ENCODE measurements at places on chromosomes 3 and 15. TPM values are rescaled to one million over a fixed set of nuclear protein-coding genes. Genes with fewer than 3 reads are reported as not detected.

The SI gene
- not detected for total RNA-seq

The TGM5 gene
- total RNA-seq: not detected

The A4GNT gene
- not detected for total RNA-seq

The TBL1XR1 gene
- total RNA-seq: 146 TPM

The FGF12 gene
- total RNA-seq: not detected

The IL12A gene
- 5.6 TPM for total RNA-seq

The MAGEF1 gene
- total RNA-seq: 5.2 TPM

The CMTM8 gene
- 6.0 TPM for total RNA-seq

The BFSP2 gene
- 6.6 TPM for total RNA-seq

The CASR gene
- total RNA-seq: not detected

The SAMD7 gene
- total RNA-seq: not detected

The SERINC4 gene
- total RNA-seq: not detected

The SLC15A2 gene
- total RNA-seq: 1.8 TPM

The NPAP1 gene
- total RNA-seq: not detected

GRCh38 chr15:26179906-26180305 is 316.8 kb upstream of the ATP10A start:
- no peak for DNase-seq

GRCh38 chr3:101167376-101167775 is 153.0 kb downstream of the IMPG2 start:
- no peak for DNase-seq

- DNase-seq: no peak
Observed at GRCh38 chr3:152196782-152197181, 71.9 kb upstream of the MBNL1 start.

DNA sequence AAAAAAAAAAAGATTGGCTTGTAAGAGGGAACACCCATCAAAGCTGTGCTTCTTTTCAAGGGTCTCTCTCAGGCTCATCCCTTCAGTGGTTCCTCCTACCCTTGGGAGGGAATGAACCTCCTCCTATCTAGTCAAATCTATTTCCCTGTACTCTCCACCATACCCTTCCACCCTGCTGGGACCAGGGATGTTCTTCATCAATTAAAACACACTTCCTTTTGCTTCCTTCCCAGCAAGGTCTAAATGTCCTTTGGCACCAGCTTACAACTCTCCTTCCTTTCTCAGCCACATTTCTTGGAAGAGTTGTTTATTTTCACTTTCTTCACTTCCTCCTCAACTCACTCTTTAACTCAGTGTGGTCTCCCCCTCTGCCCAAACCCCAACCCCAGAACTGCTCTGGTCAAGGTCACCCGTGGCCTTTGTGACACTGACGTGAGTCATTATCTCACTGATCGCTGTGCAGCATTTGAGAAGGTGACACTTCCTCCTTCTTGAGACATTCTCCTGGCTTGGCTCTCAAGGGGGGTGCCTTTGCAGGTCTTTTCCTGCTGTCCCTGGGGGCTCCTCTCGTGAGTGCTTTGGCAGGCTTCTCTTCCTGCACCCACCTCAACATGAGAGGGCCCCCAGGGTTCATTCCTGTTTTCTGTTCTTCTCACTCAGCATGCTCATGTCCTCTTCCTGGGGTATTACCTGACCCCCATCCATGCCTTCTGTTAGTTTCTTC is 210.5 kb upstream of the TLE3 start:
- DNase-seq: peak; percentile 11

GRCh38 chr3:194381460-194381875 is 11.9 kb upstream of the LRRC15 start:
- no peak for DNase-seq

DNA sequence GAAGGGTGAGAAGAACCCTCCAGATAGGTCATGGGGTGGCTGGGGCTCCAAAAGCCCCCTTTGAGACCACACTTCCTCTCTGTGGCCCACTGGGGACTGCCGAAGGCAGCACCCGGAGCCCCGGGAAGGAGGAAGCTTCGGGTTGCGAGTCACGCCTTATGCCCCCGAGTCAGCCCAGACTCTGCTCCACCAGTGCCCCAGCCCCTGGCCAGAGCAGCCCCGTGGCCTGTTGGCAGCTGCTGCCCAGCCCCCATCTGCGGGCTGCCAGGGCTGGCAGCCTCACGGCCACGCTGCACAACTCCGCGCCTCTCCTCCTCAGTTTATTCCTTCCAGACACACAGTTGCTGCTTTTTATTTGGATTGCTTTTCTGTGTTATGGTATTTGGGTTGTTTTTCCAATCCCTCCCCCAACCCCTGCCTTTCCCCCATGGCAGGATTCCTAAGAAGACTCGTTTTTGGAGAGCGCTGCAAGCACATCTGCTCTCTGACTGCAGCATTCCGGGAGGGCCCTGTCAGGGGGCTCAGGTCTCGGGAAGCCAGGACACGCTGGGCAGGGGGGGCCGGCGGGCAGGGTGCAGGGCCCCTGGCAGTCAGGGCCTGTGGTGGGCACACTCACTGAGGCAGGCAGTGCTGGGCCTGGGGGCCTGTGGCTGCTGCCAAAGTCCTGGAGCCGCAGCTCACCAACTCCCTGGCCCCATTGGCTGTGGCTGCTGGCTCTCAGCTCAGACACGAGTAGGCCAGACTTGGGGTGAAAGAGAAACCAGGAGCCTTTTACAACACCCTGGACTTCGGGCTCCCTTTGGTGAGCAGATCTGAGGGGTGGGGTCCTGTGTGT is 20.2 kb downstream of the MAGEF1 start:
- DNase-seq: no peak

- no peak for DNase-seq
Observed at GRCh38 chr15:38843051-38843501, 278.5 kb upstream of the RASGRP1 start.

- no peak for DNase-seq
Observed at GRCh38 chr3:45406772-45407171, 18.4 kb downstream of the LARS2 start.

- no peak for DNase-seq
Observed at GRCh38 chr15:58442122-58442521, 10.3 kb downstream of the LIPC start.

DNA sequence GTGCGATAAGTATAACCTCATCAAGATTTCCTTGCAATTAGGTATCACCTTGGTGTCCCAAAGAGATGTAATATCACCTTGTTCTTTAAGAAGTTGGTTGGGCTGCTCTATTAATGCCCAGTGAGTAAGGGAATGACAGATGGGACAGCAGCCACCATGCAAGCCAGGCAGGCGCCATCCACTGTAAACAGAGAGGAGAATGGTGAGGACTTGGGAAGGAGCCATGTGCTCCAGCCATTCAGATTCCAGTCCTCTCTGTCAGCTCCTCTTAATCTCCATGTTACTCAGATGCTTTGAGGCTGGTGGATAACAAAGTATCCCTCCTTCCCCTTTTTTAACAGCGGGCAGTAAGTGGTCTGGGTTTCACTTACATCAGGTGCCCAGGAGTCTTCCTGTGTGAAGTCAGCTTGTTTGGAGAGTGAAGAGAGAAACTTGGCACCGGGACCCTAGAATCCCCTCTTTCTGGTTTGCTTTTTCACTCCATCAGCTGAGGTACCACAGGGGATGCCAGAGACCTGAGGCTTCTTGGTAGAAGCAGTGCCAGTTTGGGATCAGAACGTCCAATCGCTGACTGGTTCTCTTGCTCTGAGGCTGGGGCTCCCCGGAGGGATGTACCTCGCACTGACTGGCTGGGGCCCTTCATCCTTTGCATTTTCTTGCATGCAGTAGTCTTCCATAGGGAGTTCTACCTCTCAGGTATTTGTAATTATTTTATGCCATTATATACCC is 29.5 kb downstream of the SLCO3A1 start:
- no peak for DNase-seq

- DNase-seq: no peak
Observed at GRCh38 chr3:144947895-144948294, 976.3 kb downstream of the DIPK2A start.

GRCh38 chr15:47754312-47754711 is 37.0 kb downstream of the SEMA6D start:
- DNase-seq: no peak

- no peak for DNase-seq
Observed at GRCh38 chr3:133896002-133896761, 500 bp upstream of the RAB6B start.

GRCh38 chr3:123409443-123410148 is 39.3 kb downstream of the ADCY5 start:
- DNase-seq: no peak

DNA sequence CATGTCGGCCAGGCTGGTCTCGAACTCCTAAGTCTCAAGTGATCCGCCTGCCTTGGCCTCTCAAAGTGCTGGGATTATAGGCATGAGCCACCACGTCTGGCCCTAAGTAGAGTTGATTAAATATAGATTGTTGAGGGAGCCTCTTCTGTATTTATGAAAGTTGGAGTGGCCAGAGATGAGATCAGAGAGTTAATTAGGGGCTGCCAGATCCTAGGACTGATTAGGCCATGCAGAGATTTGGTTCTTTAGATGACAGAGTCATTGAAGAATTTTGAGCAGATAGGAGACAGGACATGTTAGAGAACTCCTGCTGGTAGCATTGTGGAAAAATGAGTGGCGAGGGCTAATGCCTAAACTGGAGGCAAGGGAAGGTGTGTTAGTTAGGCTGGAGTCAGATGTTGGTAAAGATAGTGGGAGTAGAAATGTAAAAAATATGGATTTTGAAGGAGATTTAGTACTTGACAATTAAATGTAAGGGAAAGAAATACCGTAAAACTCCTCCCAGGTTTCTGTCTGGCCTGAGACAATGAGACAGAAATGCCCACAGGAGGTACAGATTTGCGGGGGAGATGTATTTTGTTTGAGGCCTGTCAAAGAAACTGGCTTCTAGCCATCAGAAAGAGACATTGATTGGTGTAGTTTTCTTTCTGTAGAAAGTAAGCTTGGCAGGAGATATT is 23.4 kb downstream of the SACM1L start:
- DNase-seq: no peak

DNA sequence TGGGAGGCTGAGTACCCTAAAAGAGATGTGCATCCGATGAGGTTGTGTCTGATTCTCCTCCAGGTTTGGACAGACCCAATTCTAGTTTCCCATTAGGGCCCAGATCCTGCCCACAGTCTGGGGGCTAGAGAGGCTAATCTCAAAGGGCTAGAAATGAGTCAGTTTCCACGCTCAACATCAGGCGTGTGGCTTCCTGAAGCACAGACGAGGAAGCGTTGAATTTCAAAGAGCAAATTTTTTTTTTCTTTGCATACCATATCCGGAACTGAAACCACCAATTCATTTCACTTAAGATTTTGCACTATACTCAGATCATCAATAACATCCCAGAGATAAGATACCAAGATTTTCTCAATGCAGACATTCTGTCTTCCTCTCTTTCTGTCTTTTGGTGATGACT is 173.8 kb upstream of the BCL6 start:
- peak; percentile 38 for DNase-seq

- no peak for DNase-seq
Observed at GRCh38 chr3:67610458-67610857, 44.0 kb downstream of the SUCLG2 start.

DNA sequence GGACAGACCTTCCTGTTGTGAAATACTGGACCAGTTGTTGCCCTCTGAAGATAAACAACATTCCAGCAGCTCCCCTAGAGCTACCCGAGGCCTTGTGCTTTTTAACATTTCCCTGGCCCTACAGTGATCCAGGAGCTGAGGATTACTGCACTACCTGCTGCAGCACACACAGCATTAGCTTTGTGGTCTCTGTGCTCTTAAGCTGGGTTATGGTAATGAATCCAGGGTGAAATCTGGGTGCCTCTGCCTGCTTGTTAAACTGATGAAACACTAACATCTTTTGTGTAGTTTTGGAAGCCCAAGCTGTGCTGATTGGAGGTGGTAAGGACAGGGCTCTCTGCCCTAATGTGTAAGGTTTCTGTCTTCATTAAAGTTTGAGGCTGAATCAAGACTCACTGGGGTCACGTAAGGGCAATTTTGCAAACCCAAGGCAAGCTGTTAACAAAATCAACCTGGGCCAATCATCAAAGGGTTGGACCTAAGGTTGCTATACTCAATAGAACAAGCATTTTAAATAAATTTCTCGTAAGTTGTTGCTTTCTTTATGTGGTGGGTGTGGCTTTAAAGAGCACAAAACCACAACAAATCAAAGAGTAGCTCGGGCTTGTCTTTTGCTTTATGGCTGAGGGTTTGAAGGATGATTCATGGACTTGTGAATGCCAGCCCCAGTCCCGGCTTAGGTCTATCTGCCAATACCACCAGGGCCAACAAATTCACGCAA is 183.9 kb downstream of the TPRG1 start:
- peak; percentile 2 for DNase-seq

DNA sequence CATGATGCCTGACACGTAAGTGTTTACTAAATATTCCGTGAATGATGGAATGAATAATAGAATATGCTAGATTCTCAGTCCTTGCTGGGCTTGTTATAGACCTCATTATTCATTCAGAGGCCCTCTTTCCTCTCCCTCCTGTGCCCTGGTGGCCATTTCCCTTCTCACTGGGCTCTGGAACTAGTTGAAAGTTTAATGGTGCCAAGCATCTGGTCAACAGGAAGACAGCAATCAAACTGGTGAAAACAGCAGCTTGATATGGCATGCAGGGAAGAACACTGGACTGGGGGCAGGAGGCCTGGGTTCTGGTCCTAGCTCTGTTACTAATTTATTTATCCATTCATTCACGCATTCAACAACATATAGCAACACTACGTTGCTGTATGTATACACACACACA is 3.7 kb upstream of the APOD start:
- no peak for DNase-seq

GRCh38 chr3:164687211-164687610 is 391.1 kb downstream of the SI start:
- DNase-seq: no peak

DNA sequence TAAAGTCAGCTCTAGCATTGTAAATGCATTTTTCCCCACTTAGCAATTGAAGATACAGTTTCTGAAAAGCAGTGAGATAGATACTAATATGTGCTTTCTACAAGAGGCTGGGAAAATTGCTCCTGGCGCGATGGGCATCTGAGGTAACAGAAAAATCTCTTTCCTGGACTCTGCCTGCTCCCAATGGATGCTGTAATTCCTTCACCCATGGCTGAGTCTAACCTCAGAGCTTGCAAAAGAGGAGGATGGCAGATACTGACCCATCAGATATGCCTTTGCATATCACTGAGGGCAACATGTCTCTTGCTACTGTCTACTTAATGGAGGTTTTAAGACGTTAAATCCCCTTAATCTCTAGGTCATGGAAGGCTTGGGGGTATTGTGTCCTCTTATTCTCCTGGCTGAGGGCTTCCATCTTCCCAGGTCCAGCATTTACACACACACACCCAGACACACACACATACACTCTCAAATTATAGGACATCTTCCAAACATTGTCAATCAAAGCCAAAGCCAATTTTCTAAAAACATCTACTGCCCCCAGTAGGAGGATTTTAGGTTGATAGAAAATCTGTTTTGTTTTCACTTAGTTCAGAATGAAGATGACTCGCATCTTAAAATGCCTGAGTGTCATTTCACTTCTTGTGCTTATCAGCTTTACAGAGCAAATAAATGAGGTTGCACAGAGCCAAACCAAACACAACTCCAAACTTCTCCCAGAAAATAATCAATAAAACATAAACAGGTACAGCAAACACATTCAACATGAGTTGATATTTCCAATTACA is 2.4 kb downstream of the TRPM1 start:
- DNase-seq: no peak
